ENCODE measurements at places on chromosomes 3 and 15.

GRCh38 chr3:188305220-188305619 is 151.3 kb downstream of the LPP start:
- DNase-seq = no peak

DNA sequence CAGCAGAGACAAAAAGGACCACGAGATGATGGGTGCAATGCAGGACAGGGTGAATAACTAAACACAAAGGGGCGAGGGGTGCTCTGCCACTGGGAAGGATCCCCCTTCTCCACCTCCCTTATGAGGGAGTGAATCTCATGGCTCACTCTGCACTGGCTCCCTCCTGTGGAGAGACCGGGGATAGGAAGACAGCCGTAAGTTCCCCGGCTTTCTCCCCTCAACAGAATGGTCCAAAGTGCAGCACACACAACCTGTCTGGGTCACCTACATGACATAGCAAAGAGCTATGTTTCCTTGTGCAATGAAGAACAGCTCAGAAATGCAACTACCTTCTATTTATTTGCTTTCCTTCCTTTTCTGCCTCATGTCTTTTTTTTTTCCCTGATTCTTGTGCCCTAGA is 7.8 kb upstream of the ACSBG1 start:
- DNase-seq = no peak

DNA sequence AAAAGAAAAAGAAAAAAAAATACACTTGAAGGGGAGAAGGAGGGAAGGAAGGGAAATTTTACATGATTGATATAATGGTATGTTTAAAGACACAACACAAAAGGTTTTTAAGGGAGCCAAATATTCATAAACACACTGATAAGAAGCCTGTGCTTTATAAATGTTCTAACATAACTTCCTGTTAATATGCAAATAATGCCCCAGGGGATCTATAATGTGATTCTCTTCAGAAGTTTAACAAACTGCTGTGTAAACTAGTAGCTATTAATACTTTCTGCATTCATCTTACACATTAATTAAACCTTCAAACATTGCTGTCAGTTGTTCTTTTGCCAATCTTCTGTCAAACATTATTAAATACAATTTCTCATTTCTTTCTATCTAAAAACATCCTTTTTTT is 231.6 kb downstream of the TJP1 start:
- no peak for DNase-seq

DNA sequence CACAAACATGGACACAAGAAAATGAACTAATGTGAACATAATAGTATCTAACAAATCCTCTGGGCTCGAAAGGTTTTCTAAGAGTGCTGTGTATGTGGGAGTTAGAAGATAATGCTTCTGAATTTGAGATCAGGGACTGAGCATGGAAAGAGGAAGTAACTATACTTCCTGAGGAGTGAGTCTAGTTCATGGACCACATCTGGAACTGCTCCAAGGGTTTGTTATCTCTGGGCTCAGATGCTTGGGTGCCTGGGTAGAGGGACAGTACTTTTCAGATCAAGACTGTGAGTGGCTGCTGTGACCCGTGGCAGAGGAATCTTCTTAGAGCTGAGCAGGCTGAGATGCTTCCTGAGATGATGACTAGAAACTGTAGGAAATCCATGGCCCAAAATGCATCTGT is 28.5 kb downstream of the TBC1D23 start:
- DNase-seq = no peak

- peak; percentile 78 for DNase-seq
Measured at GRCh38 chr3:49378249-49378895, 20.2 kb upstream of the GPX1 start.

GRCh38 chr15:25787381-25787780 is 75.7 kb downstream of the ATP10A start:
- DNase-seq = no peak

Measured in tongue (tissue), 3 donors.